ENCODE measurements at places on chromosomes 5 and 9.
A peak's percentile ranks its signal among the peaks of the same experiment; 100 is the strongest.

DNA sequence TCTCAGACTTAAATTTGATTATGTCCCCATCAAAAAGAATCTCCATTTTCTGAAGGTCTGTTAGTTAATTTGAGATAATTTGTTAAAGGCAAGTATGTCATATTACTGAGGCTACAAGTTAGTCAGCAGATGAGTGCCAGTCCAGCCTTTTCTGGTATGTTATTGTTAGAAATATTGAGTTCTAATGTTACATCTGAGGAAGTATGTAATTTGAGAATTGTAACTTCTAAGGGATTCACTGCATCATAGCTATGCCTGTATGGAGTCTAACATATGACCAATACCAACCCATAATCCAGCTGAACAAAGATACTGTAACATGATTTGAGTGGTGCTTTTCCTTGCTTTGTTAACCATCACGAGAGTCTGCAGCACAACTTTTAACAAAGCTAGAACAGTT lies 13.9 kb downstream of the SLC23A1 start:
- no peak for DNase-seq

DNA sequence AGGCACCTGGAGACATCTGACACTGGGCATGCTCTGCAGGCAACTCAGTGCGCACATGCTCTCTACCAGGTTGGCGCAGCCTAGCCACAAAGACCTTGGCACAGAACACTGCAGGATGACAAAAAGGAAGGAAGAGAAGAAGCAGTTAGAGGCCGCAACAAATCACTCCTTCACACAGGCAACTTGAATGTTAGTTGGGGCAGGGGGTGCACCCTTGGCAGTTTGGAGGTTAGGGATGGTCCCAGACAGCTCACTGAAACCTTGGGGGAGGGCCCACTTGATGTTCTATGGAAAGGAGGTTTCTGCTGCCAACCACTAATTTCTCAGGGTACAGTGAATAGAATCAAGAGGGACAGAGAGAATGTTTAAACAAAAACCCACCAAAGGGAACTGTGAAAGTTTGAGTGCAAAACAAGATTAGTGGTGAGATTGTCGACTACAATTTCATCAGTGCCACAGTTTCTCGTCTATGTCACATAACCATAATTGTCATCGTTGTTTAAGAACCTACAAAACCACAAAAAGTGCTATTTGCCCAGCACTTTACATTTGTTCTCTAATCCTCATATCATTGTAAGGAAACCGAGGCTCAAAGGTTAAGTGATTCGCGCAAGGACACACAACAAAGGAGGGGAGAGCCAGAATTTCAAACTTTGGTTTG lies 48.7 kb downstream of the FBXW11 start:
- no peak for DNase-seq

- no peak for DNase-seq
Observed at GRCh38 chr5:15002173-15002572, 130.6 kb upstream of the ANKH start.

- DNase-seq = no peak
Observed at GRCh38 chr5:58800861-58801540, 218.1 kb downstream of the RAB3C start.

DNA sequence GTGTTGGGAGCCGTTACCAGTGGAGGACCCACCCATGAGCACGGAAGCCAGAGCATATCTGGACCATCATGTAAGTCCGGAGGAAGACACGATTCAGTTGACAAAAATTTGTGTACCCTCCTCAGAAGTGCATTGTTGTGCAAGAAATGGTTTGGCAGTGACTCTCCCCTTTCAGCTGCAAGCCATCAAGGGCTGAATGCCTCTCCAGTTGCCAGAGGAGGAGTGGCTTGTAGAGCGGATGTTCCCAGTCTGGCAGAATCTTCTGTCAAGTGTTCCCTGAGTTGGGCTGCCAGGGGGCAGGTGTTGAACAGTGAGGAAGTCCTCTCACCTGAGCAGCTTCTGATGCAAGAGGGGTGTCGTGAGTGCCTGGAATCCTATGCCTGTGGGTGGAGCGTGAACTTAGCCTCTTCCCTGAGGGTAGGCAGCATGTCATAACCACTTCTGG lies 27.6 kb upstream of the CDKN2AIPNL start:
- DNase-seq = peak; percentile 28

- peak; percentile 23 for DNase-seq
Observed at GRCh38 chr5:163695830-163696578, 190.6 kb downstream of the MAT2B start.

DNA sequence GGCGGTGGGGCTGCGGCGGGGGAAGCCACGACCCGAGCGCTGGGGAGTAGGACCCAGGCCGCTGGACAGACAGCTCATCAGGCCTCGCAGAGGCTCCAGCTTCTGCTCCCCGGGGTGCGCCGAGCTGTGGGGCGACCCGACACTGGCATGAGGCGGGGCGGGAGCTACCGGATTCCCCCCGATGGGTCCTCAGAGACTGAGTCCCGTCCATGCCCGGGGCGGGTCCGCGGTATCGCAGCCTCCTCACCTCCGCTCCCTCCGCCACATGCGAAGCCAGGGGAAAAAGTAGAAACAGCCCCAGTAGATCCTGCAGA lies 2.6 kb upstream of the CCL27 start:
- DNase-seq = no peak

- DNase-seq = no peak
Observed at GRCh38 chr9:82254646-82255367, 266.2 kb downstream of the SPATA31D1 start.

GRCh38 chr5:102277144-102277543 lies 18.9 kb downstream of the SLCO4C1 start:
- DNase-seq = no peak

DNA sequence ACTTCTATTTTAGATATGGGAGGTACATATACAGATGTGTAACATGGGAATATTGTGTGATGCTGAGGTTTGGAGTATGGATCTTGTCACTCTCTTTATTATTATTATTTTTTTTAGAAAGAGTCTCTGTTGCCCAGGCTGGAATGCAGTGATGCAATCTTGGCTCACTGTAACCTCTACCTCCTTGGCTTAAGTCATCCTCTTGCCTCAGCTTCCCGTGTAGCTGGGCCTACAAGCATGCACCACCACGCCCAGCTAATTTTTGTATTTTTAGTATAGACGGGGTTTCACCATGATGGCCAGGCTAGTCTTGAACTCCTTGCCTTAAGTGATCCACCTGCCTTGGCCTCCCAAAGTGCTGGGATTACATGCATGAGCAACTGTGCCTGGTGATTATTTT lies 138.4 kb upstream of the SLC28A3 start:
- DNase-seq = no peak

DNA sequence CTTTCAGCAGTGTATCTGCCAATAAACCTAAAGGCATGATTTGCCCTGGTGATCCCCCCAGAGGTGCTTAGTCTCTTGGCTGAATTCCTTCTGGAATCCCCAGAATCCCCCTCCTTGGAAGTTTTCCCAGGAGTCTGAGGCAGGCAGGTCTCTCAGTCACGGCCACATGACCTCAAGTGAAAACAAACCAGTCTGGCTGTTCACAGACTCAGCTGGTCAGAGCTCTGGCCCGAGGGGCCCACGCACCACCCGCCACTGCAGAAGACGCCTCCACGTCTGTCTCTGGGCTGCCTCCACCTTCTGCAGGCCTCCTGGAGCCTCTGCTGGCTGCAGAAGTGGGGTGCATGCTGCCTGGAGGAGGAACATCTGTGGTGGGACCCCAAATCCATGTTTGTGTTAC lies 52.5 kb downstream of the HRH2 start:
- peak; percentile 40 for DNase-seq

GRCh38 chr9:136665704-136666371 lies 3.1 kb downstream of the EGFL7 start:
- no peak for DNase-seq
